ENCODE measurements at places on chromosomes 4 and X.

- DNase-seq, result no peak
Observed at GRCh38 chr4:151099976-151100417, 569 bp downstream of the RPS3A start.

DNA sequence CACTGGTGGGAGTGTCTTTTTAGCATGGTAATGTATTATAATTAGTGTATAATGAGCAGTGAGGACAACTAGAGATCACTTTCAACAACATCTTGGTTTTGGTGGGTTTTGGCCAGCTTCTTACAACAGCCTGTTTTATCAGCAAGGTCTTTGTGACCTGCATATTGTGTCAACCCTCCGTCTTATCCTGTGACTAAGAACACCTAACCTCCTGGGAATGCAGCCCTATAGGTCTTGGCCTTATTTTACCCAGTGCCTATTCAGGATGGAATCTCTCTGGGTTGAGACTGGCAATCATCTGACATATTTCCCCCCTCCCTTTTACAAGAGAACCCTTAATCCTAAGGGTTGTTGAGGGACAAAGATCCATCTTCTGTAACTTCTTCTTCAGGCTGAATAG lies 21.9 kb upstream of the ADH4 start:
- no peak for DNase-seq

DNA sequence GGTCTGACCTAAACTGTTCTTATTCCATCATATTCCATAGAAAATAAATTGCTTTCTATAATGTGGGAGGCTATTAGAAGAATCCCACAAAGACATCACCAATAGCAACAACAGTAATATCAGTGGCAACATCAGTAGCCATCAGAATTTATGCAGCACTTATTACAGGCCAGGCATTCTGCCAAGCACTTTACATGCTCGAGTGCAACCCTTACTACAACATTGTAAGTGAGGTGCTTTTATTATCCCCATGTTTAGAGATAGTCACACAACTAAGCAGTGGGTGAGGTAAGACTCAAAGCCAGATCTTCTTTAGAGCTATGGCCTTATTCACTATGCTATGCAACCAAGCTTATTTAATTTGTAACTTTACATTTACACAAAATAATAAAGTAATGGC lies 317.1 kb upstream of the BMP3 start:
- no peak for DNase-seq

GRCh38 chr4:100907465-100908454 lies 389.9 kb upstream of the EMCN start:
- DNase-seq, result no peak

DNA sequence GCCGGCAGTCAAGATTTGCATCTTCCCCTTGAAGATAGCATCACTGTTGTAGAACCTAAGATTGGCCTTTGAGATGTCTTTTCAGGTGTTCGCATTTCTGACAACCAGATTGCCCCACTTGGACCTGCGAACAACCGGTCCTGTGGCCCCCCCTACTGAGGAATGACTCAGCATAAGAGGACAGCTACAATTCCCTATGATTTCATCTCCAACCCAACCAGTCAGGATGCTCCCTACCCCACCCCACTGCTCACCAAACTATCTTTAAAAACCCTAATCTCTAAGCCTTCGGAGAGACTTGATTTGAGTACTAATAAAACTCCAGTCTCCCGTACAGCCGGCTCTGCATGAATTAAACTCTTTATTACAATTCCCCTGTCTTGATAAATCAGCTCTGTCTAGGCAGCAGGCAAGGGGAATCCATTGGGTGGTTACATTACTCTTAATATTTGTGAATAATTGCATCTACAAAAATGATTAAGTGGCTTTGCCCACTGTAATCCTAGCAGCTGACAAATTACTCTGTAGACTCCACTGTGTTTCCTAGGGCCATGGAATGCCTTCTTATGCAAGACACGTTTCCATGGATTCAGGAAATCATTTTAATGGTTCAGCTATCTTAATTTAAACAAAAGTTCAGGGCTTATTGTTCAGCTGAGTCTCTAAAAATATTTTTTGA lies 95.4 kb downstream of the GPR143 start:
- DNase-seq, result no peak

- no peak for DNase-seq
Observed at GRCh38 chr4:107760281-107760947, 40.4 kb upstream of the PAPSS1 start.

- DNase-seq, result no peak
Observed at GRCh38 chr4:84497504-84498202, 1.4 kb downstream of the NKX6-1 start.

GRCh38 chr4:13533670-13534343 lies 10.5 kb downstream of the NKX3-2 start:
- DNase-seq, result no peak

- no peak for DNase-seq
Observed at GRCh38 chrX:131791608-131792355, 231.3 kb upstream of the STK26 start.

GRCh38 chrX:138014577-138014976 lies 448.6 kb downstream of the ZIC3 start:
- no peak for DNase-seq

- no peak for DNase-seq
Observed at GRCh38 chr4:129344058-129344457, 248.1 kb downstream of the C4orf33 start.

DNA sequence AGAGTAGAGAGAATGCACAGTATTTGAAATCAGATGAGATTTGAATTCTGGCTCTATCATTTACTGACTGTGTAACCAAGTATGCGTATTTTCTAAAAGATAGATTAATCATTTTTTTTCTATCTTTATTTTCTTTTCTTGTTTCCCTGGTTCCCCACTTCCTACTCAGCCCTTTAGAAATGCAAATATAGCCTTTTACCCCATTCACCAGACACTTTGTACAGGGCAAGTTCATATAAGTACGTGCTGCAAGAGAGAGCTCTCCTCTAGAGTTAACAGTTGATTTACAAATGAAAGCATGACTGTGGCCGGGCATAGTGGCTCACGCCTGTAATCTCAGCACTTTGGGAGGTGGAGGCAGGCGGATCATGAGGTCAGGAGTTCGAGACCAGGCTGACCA lies 17.8 kb upstream of the TDO2 start:
- DNase-seq, result no peak

DNA sequence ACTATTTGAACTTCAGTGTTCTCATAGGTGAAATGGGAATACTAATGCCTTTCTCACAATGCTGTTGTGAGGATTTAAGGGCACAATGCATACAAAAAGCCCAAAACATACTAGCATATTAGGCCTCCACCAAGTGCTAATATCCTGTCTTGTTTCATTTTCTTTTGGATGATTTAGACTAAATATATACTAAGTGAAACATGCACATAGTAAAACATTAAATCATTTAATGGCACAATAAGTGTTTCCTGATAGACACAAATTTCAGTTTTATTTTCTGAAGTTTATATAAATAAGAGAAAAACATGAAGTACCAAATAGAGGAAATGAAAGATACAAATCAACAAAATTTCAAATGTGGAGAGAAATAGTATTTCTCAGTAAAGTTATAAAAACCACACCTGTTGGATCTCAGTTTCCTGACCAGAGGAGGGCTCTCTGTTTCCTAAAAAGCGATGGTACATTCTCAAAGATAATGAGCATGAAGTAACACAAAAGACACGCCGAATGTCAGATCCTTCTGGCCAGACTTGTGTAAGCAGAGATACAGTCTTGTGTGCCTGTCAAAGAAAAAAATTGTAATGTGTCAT lies 25.1 kb downstream of the DDX60 start:
- no peak for DNase-seq

- DNase-seq, result no peak
Observed at GRCh38 chr4:138804711-138805110, 210.9 kb upstream of the NOCT start.

GRCh38 chr4:120105472-120105871 lies 38.8 kb upstream of the MAD2L1 start:
- no peak for DNase-seq

DNA sequence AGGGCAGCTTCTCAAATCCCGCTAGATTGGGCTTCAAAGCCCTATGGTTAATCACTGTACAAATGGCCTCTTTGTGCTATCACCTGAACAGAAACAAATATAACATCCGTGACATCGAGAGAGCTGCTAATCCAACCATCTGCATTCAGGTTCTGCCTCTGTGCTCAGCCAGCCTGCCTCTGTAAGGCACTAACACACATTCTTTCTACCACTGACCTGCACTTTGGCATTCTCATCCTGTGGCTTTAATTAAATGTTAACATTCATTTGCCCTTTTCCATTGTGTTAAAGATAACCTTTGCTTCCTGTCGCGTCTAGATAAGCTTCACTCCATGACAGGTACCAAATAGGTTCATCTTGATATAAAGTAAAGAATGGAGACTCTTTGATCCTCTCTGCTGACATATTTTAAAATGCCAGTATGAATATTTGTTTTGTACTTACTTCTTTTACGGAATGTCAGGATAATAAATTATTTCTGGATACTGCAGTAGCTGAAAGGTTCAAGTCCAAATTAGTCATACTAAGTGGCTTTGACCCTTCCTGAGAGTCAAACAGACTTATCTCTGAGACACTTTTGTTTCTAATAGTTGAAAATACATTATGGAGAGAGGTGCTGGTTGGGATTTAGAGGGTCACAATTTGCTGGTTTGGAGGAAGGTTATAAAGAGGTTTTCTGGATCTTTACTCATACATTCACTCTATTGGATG lies 505.7 kb downstream of the PACRGL start:
- no peak for DNase-seq

- no peak for DNase-seq
Observed at GRCh38 chr4:57139783-57140182, 29.6 kb upstream of the IGFBP7 start.

DNA sequence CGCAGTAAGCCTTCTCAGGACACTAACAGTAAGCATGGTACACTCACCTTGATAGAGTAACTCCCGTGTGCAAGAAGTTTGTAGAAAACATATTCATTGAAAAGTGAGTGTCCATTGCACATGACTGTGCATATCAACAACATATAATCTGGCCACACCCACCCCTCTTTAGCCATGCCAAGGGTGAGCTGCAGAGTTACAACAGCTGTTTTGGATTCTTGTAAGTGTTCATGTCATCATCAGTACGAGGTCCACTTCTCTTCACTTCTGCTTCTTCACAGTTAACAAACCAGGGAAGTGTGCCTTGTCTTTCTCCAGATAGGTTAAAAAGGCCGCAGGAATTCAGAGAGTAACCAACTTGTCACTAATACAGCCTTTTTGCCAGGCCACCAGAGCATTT lies 116.6 kb downstream of the IRF2 start:
- no peak for DNase-seq

- DNase-seq, result no peak
Observed at GRCh38 chr4:146661367-146661766, 22.7 kb downstream of the POU4F2 start.

DNA sequence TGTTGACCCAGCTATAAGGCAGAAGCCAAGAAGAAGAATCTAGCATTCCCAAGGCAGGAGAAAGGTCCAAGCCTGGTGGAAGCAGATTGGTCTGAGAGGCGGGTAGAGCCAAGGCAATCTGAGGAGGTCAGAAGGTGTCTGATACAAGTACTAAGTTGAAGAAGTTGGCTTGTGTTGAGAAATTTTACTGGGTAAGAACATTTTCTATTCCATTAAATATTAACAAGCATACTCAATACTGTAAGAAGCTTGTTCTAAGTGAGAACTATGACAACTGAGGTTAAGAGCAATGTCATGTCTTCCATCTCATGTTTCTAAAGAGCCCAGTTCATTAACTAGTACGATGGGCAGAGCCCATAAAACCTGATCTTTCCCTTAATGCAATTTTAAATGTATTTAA lies 75.0 kb downstream of the FAM13A start:
- no peak for DNase-seq

DNA sequence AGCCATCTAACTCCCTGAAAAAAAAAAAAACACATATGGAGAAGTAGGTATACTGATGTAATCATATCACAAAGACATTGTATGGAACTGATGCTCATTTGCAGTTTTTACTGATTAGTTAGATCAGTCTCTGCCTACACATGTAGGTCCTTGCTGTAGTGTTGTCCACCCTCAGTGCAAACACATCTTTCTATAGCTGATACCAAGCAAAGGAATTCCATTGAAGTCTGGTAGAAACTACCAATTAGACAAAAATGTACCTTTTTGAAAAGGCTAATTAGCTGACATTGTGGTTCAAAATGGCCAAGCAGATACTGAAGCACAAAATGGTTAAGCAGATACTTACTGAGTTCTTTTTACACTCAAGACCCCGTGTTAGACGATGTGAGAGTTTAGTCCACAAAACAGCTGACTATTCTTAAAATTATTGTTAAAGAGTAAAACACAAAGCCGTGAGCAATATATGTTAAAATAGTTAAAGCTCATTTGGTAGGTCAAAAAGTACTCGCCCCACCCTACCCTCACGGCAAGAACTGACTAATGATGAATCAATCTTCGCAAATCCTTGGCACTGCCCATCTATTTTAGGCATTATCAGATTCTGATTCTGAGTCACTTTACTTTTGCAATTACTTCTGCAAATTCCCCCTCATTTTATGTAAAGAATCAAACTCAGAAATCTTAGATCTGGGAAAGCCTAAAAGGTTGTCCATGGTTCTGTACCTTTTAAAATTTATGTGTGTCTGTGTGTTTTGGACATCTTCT lies 40.4 kb downstream of the COL4A6 start:
- DNase-seq, result no peak

DNA sequence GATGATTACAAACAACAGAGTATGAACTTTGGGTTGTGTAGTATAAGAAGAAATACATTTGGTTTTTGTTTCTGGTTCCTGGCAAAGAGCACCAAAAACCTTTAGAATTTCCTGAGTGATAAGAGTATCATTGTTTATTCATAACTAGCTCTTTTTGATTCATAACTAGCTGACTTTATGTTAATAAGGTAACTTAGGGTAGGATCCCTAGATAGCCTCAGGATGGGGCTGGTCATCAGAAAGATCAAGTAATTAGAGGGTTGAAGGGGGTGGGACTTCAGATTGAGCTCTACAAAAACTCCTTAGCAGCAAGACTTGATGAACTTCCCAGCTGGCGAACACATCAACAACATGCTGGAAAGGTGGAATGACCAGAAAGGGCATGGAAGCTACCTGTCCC lies 166.5 kb downstream of the SCFD2 start:
- no peak for DNase-seq

DNA sequence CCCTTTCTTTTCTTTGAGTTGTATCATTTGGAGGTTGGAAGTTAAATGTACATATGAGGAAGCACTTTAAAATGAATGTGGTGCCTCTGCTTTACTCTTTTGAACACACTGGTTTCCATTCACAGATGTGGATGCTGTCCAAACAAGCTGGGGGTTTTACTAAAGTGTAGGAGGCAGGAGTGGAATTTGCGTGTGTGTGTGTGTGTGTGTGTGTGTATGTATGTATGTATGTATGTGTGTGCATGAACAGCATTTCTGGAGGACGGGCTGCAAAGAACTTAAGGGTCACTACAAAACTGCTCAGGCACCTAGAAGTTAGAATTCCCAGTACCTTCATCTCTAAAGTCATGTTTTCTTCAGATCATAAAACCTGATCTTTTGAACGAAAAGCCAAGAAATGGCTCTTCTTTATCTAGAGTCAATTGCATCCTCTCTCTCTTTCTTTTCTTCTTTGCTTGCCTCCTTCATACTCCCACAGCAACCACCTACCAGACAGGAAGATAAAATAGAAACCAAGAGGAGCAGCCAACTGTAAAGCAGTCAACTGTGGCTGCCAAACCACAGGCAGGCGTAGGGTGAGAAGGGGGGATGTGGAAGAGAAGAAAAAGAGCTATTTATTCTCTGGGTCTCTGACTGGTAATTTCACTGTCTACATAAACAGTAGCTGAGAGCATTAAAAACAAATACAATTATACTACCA lies 177.0 kb upstream of the RASGEF1B start:
- DNase-seq, result peak; percentile 44
